Natural killer cell treated with Interleukin-12 subunit alpha and Interleukin-12 subunit beta and Interleukin-15 and Interleukin-18, amount 100 ng/mL, for 72 hours (primary cell): ENCODE measurements at places on chromosomes 4 and X. TPM values are rescaled to one million over a fixed set of nuclear protein-coding genes. Genes with fewer than 3 reads are reported as not detected.
A peak's percentile ranks its signal among the peaks of the same experiment; 100 is the strongest.

Gene CABS1
- not detected for total RNA-seq

Gene PPP4R3C
- total RNA-seq = not detected

Gene TLR1
- total RNA-seq = 12.6 TPM

Gene SMIM10
- total RNA-seq = 2.5 TPM

Gene AFF2
- total RNA-seq = 1.5 TPM

Gene KLB
- not detected for total RNA-seq

Gene RTL5
- 0.33 TPM for total RNA-seq

Gene AKAP14
- not detected for total RNA-seq

Gene NEUROG2
- not detected for total RNA-seq

Gene FANCB
- total RNA-seq = 10.0 TPM

GRCh38 chrX:134625315-134625718, 33.0 kb downstream of the PLAC1 start:
- no peak for DNase-seq

- no peak for DNase-seq
Measured at GRCh38 chr4:153428941-153429475, 37.2 kb upstream of the TMEM131L start.

DNA sequence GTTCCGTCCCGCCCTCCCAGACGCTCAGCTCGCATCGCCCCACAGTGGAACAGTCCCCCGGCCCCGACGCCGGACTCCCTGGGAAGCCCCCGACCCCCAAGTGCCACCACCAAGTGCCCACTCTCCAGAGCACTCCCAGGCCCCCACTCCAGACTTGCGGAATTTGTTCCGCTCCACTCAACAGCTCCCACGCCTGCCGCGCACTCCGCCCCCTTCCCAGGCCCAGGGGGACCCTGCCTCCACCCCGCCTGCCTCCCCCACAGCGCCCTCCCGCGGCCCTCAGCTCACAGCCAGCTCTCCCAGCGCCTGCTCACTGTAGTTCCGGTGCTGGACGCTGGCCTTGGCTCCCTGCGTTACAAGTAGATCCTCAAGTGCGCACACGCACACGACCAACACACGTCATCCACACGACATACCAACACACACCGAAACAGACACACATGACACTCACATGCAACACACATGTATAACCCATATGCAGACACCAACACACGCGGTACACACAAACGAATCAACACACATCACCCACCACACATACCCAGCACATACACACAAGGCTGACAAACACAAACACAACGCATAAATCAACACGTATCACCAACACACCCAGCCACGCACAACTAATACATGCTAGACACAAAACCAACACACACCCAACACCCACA, 8.0 kb downstream of the MSX1 start:
- DNase-seq = no peak

DNA sequence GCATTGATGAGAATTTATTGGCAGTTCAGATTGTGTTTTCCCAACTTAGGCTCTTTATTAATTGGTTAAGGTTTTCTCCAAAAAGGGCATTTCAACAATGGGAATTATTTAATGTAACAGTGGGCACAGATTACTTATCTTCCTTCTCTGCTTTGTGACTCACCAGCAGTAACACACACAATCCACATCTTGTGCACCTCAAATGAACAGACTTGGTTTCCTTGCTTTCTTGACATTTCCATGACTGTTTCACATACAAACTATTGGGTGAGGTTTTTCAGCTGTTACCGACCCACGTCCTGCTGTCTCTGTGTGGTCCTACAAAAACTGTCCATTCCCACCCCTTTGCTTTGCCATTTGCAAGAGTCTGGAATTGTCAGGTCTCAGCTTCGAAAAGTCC, 38.1 kb downstream of the CCNI start:
- DNase-seq = no peak

GRCh38 chr4:13559413-13559812, 15.1 kb upstream of the NKX3-2 start:
- DNase-seq = no peak

GRCh38 chr4:122053186-122053585, 98.9 kb upstream of the BLTP1 start:
- DNase-seq = no peak

DNA sequence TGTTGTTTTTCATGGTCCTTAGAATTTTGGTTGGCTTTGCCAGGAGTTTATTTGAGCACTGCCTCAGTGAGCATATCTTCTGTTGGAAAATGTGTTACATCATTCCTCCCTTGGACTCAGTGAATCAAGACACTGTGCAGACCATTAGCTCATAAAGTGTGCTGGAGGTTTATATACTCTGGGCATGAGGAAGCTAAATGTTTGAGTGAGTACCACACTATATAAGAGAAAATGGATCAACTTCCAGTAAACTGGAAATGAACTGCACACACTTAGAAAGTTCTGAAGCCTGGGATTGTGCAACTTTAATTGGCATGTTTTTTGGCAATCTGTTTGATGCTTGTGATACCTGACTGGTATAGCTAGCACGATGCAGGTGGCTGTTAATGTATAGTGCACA, 75.9 kb downstream of the LIMCH1 start:
- DNase-seq = no peak

GRCh38 chr4:75698963-75699228, 25.5 kb upstream of the USO1 start:
- no peak for DNase-seq

DNA sequence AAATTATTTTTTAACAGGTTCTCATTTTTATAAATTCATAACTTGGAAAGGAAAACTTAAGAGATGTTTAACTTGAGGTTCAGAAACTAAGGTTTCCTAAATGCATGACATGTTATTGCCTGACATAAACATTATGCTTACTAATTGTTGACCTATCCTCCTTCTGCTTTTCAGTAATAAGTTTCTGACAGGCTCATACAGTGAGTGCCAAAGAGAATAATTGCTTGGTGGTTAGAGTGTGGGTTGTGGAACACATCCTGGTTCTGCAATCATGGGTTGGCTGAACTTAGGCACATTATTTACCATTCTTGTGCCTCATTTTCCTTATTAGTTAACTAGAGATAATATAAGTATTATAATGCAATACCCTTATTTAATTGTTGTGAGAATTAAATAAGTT, 56.5 kb downstream of the BMPR1B start:
- no peak for DNase-seq

DNA sequence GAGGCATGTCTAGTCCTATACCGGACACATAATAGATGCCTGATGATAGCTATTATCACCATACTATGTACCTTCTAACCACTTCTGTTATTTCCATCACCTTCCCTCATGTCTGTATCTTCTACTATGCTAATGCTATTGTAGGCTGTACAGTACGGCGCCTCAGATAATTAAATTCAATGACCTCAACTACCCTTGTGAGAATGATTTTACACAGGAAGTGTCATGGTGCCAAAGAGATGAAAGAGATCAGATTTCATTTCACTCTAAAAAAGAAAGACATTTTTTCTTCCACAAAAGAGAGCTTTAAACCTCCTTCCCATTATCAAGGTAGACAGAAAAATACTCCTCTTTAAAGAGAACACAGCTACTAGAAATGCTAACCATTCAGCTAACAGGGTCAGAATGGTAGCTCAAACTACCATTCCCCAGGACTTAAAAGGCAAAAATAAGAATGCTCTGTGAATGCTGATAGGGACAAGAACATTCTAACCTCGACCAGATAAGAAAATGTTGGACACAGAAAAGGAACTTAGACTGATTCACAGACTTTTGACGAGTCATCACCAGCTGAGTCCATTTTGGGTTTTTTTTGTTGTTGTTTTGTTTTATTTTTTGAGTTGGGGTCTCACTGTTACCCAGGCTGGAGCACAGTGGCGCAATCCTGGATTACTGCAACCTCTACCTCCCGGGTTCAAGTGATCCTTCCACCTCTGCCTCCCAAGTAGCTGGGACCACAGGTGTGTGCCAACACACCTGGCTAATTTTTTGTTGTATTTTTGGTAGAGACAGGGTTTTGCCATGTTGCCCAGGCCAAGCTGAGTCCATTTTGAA, 99.2 kb upstream of the RAPGEF2 start:
- DNase-seq = no peak

DNA sequence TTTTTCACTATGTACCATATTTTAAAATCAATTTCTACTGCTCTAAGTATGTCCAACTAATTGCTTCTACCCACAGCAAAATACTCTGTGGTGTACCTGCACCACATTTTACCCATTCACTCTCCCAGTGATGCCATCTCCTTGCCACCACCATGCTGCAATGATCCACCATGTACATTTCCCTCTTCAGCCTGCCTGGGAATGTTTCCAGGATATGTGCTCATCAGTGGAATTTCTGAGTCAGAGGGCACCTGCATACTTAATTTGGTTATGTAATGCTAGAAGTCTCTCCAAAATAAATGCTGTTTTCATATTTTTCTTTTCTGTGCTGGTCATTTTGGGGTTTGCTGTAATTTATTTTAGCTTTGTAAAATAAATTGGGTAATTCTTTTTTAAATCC, 33.2 kb upstream of the OCIAD2 start:
- DNase-seq = no peak

DNA sequence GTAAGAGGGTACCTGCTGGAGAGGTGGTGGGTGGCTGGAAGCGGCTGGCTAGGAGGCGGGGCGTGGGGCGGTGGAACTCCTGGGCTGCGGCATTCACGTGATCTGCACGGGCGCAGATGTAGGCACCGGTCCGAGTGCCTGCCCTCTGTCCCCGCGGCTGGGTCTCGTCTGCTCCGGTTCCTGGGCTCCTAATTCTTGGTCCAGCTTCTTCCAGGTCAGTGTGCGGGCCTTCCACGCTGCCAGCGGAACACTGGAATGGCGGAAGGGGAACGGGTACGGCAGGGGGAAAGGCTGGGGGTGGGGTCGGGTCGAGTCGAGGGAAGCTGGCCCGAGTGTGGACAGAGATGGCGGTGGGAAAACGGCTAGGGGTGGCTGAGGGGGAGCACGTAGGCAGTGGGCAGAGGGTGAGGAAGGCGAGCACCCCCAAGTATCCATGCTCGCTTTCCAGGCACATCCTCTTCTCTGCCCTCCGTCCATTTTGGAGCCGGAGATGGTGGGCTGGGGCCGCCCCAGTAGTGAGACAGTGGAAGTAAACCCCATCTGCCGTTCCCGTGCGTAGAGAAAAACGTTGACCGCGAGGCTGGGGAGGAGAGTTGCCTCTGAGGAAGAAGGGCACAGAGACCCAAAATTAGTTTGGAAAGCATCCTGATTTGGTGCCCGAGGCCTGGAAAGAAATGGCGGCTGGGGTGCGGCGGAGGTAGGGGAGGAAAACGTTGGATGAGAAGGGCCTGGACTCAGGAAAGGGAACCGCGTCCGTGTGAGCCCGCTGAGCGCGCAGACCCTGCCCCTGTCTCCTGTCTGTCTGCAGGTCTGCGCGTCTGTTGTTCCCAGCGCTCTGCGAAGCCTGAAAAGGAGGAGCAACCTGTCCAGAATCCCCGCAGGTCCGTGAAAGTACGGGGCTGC, at the start of gene TCEAL4:
TCEAL4 (plus strand) TSS at position 105 of the 903 bp plus-strand sequence. CDS start 1,161 bp downstream, outside the sequence.
- no peak for DNase-seq

- no peak for DNase-seq
Measured at GRCh38 chr4:16253127-16253960, 27.1 kb upstream of the TAPT1 start.

DNA sequence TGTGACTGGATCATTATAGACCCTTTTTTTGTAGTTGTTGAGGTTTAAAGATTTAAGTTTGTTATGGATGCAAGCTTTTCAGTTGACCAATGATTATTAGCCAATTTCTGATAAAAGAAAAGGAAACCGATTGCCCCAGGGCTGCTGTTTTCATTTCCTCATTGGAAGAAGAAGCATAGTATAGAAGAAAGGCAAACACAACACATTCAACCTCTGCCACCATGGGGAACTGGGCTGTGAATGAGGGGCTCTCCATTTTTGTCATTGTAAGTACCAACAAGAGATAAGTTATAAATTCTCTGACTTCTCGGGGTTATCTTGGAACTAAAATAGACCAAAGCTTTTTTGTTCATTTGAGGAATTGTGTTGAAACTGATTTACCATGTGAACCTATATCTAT, at the start of gene CYBB:
CYBB (plus strand) TSS at position 203 of the 400 bp plus-strand sequence; CDS start at position 222, 19 bp downstream.
- no peak for DNase-seq

GRCh38 chr4:92678292-92678691, 374.5 kb downstream of the GRID2 start:
- DNase-seq = no peak

- no peak for DNase-seq
Measured at GRCh38 chr4:54668014-54668611, 10.4 kb downstream of the KIT start.

DNA sequence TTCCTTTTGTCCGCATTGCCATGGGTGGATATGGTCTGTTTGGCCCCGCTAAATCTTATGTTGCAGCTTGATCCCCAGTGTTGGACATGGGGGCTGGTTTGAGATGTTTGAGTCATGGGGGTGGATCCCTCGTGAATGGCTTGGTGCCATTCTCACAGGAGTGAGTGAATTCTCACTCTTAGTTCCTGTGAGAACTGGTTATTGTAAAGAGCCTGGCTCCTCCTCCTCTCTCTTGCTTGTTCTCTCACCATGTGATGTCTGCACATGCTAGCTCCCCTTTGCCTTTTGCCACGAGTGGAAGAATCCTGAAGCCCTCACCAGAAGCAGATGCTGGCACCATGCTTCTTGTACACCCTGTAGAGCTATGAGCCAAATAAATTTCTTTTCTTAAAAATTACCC, 22.6 kb upstream of the STBD1 start:
- no peak for DNase-seq

DNA sequence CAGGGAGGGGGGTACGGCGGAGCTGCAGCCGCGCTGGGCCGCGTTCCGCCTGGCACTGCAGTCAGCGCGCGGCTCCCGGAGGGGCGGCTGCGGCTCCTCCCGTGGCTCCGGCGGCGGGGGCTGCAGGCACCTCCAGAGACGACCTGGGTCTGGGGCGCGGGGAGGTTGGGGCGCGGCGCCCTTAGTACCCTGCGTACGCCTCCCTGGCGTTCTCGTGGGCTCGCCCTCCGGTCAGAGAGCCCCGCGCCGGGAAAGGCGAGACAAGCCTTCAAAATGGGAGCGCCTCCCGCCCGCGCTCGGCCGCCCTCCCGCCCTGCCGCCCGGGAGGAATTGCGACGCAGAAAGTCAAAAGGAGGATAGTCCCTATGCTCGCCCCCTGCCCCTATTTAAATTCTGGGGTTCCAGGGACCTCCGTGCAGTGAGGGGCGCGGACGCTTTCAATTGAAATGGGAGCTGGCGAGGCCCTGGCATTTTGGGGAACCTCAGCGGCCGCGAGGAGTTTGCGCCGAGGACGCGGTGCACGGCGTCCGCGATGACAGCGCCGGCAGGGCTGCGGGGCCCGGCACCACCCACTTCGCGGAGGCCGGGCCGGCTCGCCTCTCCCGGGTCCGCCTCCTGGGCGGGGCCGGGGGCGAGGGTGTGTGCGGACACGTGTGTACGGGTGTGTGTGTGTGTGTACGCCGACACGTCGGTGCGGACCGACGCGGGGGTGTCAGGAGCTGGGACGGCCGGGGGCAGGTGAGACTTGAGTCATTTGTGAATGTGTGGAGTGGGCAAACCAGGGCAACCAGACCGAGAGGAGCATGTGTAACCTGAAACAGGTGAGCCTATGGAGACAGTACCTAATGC, 544 bp downstream of the HERC3 start:
- peak; percentile 90 for DNase-seq

GRCh38 chr4:161252520-161253141, 911.2 kb downstream of the FSTL5 start:
- no peak for DNase-seq

DNA sequence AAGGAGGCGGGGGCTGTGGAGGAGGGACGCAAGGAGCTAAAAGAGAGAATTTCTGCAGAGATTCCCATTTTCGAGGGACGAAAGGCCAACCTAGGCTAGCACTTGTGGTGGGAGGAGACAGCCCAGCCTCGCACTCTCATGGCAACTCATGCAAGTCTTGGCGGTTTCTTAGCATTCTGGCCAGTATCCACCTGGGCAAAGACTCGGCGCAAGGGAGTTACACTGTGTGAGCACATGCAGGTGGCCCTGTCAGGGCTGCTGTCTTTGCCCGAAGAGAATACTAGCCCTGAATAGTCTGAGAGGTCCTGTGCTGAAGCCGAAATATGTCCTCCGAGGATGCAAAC, 15.5 kb downstream of the MCF2 start:
- DNase-seq = no peak
